ENCODE measurements at places on chromosomes 5 and 9.

- no peak for DNase-seq
These were observed 63.0 kb downstream of the TRIO start for GRCh38 chr5:14206028-14206725.

GRCh38 chr5:54523534-54523933 lies 6.0 kb downstream of the SNX18 start:
- DNase-seq: no peak

- no peak for DNase-seq
These were observed 217.1 kb downstream of the MAST4 start for GRCh38 chr5:66813306-66813705.

GRCh38 chr5:99795031-99795430 lies 740.1 kb upstream of the FAM174A start:
- no peak for DNase-seq

GRCh38 chr9:78783743-78784142 lies 486.8 kb downstream of the PSAT1 start:
- no peak for DNase-seq

GRCh38 chr5:22465177-22465576 lies 388.0 kb downstream of the CDH12 start:
- DNase-seq: no peak

DNA sequence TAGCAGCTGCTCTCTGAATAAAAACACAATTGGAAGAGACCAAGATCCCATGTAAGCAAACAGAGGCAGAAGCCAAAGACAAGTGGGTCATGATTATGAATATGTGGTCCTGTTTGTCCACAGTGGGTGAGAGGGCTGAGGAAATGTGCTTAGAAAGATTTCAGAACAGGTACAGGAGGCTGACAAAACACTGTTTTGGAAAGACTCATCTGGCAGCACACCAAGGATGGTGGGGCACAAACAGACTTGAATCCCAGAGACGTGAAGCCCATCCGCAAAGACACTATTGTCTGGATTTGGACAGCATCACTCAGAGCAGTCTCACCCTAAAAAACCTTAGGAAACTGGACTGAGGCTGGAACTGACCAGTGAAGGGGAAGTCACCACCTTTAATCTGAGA lies 85.0 kb downstream of the ADRB2 start:
- no peak for DNase-seq

GRCh38 chr5:135034236-135034962 lies 371 bp upstream of the PITX1 start:
- no peak for DNase-seq

DNA sequence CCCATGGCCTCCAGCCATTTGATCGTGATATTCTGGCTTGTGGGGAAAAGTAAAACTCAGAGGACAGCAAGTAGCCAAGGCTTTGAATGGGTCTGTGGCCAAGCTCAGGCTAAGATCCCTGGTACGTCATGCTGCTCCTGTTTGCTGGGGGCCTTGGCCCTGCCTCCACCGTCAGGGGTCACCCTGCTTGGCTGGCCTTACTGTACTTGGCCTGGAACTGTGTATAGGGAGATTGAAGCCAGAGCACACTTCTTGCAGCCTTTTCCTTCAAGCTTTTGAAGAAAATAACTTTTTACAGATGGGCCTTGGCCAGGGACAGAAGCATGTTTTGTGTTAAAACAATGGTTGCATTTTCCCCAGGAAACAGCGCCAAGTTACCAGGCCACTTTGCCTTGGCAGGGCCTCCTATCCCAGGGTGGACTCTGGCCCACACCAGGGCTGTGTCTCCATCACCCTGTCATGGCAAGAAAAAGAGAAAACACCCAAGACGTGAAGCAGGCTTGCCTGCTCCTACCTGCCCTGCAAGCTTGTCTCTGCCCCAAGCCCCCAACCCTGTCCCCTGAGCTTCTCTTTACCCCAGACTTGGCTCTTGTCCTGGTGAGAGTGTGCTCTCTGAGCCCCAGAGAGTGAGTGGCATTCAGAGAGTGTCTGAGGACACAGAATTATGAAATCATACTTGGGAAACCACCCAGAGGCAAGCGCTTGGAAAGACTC lies 286.9 kb downstream of the GADD45G start:
- DNase-seq: no peak

DNA sequence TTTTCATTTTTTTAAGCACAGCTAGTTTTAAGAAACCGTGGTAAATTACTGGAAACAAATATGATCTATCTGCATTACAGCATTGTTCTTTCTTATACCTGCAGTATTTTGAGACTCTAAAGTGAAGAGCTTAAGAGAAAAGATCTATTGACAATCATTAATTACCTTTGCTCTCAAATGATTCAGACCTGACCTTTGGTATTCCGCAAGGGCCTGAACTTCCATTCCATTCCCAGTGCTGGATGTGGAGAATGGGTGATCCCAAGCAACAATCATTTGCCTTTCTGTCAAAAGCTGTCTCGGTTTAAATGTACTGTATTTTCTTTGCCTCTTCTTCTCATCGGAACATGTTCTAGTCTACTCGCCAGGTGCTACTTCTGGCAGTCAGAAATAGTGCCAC lies 18.9 kb downstream of the NREP start:
- no peak for DNase-seq
